ENCODE measurements at places on chromosomes 5 and 9. TPM values are rescaled to one million over a fixed set of nuclear protein-coding genes. Genes with fewer than 3 reads are reported as not detected.

DNA sequence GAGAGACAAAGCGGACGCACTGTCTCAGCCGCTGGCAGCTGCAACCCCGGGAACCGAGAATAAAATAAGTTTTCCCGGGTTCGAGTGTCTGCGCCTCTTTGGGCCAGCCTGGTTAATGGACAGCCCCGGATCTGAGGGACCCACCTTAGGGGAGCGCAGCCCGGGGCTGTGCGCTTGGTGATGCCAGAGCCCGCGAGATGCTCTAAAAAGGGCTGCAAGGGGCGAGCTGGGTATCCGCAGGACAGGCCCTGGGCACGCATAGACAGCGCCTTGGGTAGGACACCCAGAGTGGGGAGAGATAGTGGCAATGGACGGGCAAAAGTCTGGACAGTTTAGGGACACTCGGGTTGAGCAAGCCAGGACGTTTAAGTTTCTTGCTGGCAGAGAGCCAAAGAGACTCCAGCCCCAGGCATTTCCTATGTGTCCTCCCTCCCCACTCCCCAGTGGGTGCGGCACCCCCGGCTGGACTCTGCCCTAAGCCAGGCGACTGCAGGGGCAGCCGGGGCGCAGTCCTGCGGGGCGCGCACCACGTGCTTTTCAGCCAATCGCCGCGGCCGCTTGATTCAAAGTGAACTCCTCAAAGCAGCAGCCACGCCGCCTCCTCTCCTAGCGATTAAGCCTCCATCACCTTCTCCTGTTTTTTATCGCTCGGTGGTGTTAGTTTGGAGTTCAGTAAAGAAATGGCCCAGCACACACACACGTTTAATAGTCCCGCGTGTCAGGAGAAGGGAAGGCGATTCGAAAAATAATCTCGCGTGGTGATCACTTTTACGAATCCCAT lies 616 bp upstream of the ENC1 start:
- DNase-seq = peak; percentile 96

GRCh38 chr5:84279234-84279633 lies 105.4 kb downstream of the EDIL3 start:
- no peak for DNase-seq

GRCh38 chr5:109155625-109156024 lies 254.1 kb downstream of the PJA2 start:
- DNase-seq = no peak

DNA sequence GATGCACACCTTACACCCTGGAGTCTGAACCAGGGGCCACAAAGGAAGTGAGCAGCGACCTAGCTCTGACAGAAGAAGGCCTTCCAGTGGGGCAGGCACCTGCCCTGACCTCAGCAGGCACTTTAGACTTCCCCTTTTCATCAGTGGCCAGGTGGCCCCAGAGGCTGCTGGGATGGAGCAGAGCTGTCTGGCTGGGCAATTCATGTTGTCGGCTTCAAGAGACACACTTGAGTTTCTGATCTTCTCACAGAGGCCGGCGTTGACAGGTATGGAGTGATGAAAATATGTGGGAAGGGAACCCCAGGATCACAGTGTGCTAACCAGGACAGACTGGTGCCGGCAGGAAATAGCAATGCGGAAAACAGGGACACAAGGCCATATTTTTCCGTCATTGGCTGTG lies 375.5 kb downstream of the CTNND2 start:
- DNase-seq = no peak

GRCh38 chr5:135498637-135498995 lies 37.1 kb downstream of the NEUROG1 start:
- DNase-seq = no peak

GRCh38 chr5:169445191-169445590 lies 138.4 kb upstream of the SPDL1 start:
- DNase-seq = no peak

Gene CATSPER3
- 0.70 TPM for total RNA-seq

Gene NAIF1
- 10.0 TPM for total RNA-seq

Gene SHISAL2B
- not detected for total RNA-seq

Gene PTPRD
- total RNA-seq = 107 TPM

Gene TAL2
- total RNA-seq = not detected

Measured in left colon (tissue), 2 donors.